CD8-positive, alpha-beta memory T cell (primary cell): ENCODE measurements at places on chromosomes 12 and 14.

- DNase-seq: no peak
Observed at GRCh38 chr14:32022938-32023466, 54.1 kb upstream of the ARHGAP5 start.

GRCh38 chr14:57753821-57754220, 112.1 kb downstream of the SLC35F4 start:
- DNase-seq: no peak

GRCh38 chr12:118455327-118455726, 79.0 kb downstream of the SUDS3 start:
- DNase-seq: no peak

GRCh38 chr12:123223241-123223668, 9.7 kb downstream of the MPHOSPH9 start:
- peak; percentile 29 for DNase-seq

- DNase-seq: no peak
Observed at GRCh38 chr14:34678306-34678705, 36.1 kb downstream of the CFL2 start.

DNA sequence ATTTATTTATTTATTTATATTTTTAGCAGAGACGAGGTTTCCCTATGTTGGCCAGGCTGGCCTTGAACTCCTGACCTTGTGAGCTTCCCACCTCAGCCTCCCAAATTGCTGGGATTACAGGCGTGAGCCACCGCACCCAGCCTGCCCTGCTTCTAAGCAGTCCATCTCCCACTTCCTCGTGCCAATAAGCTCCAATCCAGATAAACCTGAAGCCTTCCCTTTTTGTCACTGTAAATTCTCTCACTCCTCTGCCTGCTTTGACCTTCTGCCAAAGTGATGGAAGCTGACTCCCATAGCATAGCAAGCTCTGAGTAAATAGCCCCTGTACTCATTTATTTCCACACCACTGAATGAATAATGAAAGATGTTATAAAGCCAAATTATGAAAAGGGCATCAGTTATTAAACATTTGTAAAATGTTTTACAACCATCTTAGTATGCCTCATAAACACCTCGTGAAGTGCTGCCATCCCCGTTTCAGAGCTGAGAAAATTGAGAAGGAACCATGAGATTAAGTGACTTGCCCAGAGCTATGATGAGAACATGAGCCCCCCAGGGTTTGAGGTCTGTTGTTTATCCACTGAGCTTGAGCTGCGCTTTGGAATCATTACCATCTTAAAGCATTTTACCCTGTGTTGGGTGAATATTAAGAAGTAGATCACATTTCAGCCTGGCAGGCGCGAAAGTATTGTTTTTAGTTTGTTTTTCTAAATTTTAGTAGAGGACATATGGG, 30.4 kb downstream of the MANSC1 start:
- no peak for DNase-seq

DNA sequence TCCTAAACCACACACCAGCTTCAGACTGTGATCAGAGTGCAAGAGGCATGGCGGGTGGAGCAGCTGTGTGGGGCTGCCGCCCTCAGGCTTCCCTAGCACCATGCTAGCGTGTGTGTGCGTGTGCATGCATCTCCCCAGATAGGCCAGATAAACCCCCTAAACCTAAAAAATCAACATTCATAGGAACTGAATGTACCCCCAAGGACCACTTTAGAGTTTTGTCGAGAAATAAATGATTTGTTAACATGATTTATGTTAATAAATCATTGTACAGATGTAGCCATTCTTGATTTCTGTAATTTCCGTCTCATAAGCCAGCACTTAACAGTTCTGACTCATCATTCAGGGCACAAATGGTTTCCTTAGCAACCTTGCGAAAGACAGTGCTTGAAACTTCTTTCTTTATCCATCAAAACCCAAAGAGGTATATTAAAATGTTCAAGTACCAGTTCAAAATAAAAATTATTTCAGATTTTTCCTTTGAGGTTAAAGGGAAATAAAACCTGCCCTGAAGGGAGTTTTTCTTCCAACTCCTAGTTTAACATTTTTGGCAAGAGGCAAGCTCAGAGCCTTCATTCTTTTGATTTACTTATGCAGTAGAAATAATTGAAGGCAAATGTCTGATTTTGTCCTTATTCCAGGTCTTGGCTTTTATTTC, 206.2 kb upstream of the RGS6 start:
- no peak for DNase-seq

DNA sequence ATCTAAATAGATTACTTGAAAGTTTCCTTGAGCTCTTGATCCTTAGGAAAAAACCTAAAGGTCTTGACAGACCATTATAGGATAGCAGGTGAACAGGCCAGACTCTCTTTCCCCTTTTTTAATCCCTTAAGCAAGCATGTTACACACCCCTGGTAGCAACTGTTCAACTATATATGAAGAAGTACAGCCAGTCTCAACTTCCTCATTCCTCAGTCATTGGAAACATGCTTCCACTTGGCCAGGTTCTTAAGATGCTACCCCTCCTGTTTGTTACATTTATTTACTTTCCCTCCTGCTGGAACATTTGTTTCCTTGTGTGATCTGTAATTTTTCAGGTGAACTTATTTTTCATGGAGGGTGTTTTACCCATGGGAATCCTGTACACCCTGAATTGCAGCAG, 124.1 kb downstream of the ARMH4 start:
- DNase-seq: no peak

DNA sequence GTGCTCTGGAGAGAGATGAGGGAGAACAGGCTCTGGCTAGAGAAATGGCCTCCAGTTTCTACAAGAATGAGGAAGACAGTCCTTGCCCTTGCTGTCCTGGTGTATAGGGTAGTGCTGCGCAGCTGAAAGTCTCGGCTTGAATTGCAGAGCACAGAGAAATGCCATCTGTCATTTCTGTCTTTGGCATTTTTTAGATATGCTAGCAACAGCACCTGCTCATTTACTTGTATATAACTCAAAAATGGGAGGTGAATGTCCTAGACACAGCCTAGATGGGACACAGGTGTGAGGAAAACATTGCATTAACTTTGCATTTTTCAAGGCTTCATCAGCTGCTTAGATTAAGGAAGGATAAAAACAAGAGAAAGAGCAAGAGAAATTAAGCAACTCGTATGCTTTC, 35.8 kb downstream of the GPR19 start:
- no peak for DNase-seq

- DNase-seq: no peak
Observed at GRCh38 chr12:11209113-11209512, 22.4 kb upstream of the TAS2R42 start.

DNA sequence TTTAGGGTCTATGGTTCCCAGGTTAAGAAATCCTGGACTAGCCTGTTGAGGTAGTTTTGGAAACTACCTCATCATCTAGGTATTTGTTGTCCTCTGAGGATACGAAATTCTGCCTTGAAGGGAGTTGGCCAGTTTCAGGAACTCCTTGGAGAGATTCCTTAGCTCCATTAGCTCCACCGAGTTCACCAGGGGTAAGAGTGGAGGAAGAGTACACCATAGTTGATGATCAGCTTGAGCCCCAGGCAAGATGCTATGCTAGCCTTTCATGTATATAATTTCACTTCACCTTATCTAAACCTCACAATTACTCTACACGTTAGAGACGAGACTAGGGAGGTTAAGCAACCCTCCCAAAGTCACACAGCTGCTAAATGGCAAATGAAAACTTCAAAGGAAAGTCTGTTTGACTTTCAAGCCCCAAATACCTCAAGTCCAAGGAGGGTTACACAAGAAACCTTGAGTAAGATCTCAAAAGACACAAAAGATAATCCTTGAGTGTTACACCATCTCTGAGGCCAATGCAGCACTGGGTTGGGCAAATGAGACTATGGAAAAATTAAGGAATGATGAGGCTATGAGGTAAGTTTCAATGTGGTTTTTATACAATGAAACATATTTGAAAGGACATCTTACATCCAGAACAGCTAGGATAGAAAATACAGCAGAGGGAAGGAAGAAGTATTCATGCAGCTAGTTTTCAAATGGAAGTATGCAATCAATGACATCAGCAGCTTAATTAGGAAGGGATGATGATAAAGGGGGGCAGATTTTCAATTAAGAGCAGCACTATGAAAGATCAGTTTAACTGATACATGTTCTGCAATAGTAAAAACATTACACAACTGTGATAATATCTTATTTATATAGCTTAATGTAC, 97.2 kb upstream of the KRAS start:
- no peak for DNase-seq

GRCh38 chr14:102333795-102334705, 14.5 kb downstream of the ZNF839 start:
- no peak for DNase-seq

DNA sequence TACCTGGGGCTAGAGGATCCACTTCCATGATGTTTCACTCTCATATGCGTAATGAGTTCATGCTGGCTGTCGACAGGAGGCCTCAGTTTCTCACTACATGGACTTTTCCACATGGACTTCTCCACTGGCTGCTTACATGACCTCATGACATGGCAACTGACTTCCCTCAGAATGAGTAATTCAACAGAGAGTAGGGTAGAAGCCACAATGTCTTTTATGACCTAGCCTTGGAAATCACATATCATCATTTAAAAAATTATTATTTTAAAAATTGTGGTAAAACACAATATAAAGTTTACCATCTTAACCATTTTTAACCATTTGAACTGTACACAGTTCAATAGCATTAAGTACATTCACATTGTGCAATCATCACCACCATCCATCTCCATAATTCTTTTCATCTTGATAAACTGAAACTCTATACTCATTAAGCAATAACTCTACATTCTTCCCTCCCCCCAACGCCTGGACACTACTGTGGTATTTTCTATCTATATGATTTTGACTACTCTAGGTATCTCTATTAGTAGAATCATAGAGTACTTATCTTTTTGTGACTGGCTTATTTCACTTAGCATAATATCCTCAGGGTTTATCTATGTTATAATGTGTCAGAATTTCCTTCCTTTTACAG, 144.5 kb downstream of the TGFB3 start:
- DNase-seq: no peak

- no peak for DNase-seq
Observed at GRCh38 chr12:105351523-105351922, 21.0 kb downstream of the C12orf75 start.

DNA sequence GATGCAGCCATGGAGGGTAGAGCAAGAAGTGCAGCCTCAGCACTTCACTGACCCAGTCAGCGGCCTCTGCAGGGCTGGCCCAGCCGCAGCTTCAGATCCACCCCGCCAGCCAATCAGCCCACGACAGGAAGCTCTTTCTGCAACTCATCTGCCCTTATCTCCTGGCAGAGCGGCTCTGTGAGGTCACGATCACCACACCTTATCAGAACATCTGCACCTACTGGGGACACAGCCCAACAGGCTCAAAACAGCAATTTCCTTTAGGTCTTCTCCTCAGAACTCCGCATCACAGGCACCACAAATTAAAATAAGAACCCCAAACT, 287.3 kb downstream of the BCL11B start:
- peak; percentile 68 for DNase-seq

DNA sequence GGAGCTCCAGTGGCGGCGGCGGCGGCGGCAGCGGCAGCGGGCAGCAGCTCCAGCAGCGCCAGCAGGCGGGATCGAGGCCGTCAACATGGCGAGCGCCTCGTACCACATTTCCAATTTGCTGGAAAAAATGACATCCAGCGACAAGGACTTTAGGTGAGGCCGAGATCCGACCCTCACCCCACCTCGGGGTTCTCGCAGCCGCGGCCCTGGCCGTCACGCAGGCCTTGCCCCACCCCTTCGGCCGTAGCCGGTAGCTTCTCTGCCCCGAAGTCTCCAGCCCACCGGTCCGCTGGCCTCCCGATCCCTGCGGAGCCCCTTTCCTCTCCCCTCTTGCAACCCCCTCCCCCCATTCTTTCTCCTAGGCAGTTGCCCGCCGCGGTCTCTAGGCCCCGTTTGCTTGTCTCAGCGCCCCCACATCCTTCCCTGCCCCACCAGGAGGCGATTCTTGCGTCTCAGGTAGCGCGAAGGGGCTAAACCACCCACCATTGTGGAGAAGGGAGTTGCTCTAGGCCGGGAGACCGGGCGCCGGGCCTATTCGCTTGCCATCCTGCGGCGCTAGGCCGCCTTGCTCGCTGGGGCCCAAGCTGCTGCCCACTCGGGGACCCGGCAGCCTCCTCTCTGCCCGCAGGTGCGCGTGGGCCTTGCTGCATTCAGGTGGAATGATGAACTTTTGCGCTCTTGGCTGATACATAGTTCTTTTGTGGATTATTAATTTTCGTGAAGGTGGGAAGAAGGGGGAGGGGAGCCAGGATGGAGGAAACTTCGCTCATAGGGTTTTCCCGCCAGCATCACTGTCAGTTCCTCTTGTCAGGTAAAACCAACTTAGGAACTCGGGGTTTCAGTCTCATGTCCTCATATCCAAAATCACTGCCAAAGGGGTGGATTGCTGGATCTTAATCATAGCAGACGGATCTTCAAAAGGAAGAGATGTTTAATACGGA, 745 bp downstream of the CAND1 start:
- peak; percentile 33 for DNase-seq

DNA sequence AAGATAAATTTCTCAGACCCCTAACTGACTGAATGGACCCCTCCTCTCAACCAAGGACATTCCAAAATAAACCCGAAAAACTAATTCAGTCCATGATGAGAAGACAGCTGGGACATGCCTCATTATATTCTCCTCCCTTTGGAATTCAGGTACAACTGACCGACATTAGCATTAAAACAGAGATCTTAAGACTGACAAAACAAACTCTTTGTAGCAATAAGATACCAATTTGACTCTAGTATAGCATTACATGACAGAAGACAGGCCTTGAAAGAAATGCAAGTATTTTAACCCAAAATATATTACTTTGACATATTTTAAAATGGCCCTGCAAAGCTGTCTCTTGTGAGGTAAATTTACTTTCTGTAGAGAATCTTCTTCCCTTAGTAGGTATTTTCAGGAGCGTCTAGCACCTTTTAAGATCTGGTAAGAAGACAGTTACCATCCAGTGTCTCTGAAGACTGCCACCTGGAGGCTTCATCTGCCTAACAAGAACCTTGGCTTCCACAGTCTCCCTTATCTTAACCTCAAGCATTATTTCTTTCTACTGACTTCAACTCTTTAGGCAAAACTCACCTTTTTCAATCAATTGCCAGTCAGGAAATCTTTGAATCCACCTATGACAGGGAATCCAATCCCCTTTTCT, 957.5 kb downstream of the SLC6A15 start:
- DNase-seq: no peak

DNA sequence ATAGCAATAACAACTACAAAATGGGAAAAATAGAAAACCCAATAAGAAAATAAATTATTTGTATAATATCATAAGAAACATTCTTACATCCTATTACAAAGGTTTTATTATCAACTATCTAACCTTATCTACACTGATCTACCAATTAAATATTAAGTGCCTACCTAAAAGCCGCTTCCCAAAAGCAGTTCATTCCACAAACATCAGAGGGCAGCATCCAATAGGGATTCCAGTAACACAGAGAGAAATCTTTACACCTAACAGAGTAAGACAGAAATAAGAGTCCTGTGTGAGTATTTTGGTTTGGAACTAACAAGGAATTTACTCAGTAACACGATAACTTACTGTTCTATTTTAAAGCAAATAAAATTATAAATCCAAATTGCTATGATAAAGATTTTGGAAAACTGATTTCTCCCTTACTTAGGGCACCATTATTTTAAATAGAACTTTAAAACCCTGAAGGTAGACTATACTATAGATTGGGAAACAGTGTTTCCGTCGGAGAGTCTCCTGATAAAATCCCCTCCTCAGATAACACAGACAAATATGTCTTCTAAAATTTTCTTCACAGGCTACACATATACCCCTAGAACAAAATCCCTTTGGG, 15.0 kb downstream of the GXYLT1 start:
- DNase-seq: no peak

- no peak for DNase-seq
Observed at GRCh38 chr12:57985685-57986084, 44.3 kb downstream of the ATP23 start.

- no peak for DNase-seq
Observed at GRCh38 chr12:67721248-67721647, 72.7 kb downstream of the DYRK2 start.

GRCh38 chr14:43795600-43796228, 711.4 kb downstream of the FSCB start:
- DNase-seq: no peak
